ENCODE measurements at places on chromosomes 4 and X.

DNA sequence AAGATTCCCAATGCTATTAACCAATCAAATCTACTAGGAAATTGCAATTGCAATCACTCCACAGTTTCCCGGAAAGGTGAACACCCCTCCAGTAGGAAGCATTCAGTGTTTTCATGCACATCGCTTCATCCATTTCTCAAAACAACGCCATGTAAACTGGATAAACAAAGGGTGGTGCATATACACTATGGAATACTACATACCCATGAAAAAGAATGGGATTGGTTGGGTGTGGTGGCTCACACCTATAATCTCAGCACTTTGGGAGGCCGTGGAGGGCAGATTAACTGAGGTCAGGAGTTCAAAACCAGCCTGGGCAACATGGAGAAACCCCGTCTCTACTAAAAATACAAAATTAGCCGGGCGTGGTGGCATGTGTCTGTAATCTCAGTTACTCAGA, 29.1 kb downstream of the DHRSX start:
- no peak for DNase-seq

- no peak for DNase-seq
Observed at GRCh38 chr4:87848622-87849351, 16.0 kb downstream of the MEPE start.

DNA sequence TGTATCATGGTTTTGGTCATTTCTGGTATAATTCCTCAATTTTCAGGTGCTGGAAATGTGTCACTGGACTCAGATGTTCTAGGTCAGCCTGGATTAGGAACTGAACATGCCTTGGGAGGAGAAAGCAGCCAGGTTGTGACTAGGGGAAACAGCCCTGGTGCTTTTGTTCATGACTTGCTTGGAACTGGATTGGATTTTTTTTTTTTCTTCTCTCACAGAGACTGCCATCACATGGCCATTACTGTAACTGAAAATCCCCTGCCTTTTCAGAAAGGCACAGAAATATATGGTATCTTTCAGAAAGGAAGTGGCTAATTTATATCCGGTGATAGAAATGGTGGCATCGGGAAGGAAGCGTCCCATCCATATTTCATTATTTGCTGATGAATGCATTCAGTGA, 34.6 kb downstream of the SEPTIN11 start:
- DNase-seq, result no peak

- no peak for DNase-seq
Observed at GRCh38 chr4:116328261-116328860, 757.0 kb downstream of the TRAM1L1 start.

GRCh38 chr4:52057196-52057595, 6.1 kb downstream of the SPATA18 start:
- DNase-seq, result no peak

Measured in cortex of kidney (tissue), 1 donor.